ENCODE measurements at places on chromosomes 1 and 21.

DNA sequence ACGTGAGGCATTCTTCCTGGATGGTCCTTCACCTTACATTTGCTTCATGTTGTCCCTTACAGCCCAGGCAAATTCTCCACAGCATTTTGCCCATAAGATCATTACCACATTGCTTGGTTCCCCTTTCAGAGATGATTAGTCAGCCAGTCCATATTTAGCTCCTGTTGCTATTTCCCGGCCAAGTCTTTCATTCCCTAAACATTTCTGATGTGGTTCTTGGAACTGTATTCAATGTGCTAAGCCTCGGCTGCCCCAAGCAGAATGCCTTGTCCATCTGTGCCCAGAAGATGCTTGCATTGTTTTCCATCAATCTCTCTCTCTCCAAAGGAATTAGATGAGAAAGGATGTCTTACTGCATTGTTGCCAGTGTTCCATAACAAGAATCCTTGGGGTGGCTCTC, 420.9 kb upstream of the CAMK1G start:
- DNase-seq, result no peak

GRCh38 chr21:40846103-40846502, 855 bp downstream of the DSCAM start:
- peak; percentile 34 for DNase-seq

GRCh38 chr1:223210788-223211120, 67.7 kb upstream of the TLR5 start:
- no peak for DNase-seq

DNA sequence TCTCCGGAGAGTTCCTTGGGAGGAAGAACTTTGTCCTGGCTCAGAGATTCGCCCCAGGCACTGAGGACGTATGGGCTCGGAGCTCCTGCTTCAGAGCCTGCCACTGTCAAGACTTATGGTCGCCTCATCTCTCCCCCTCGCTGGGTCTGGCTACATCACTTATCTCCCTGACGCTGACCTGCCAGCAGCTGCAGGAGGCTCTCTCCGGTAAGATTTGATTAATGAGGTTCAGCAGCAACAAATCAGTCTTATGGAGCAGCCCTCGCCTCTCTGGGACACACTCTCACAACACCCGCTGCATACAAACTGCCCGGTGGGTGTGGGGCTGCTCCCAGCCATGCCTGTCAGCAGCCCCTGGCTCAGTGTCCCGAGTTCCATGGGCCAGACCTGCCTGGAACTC, 297.8 kb downstream of the RRAGC start:
- no peak for DNase-seq

GRCh38 chr1:231420299-231420958, 1.7 kb downstream of the EGLN1 start:
- peak; percentile 19 for DNase-seq

DNA sequence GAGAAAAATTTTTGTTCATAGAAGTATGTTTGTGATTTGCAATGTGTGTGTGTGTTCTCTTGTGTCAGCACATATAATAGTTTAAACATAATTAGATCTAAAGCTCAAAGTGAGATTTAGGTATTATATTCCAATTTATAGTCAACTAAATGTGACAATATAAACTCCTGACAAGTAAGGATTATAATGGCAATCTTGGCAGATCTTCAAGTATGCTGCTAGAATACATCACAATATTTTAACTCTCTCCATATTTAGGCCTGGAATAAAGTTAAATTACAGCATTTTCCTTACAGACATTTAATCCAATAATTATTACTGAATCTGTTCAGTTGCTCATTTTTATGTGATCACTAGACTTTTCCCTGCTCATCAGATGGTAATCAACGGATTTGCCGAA, 65.8 kb downstream of the LYPLAL1 start:
- DNase-seq, result no peak

Data from NCI-H748 treated with DMSO at 0.1 percent for 48 hours (cell line).